COR-L47 (cell line): ENCODE measurements at places on chromosomes 16 and 17.

- DNase-seq, result no peak
Observed at GRCh38 chr17:81049372-81049911, 14.5 kb downstream of the BAIAP2 start.

DNA sequence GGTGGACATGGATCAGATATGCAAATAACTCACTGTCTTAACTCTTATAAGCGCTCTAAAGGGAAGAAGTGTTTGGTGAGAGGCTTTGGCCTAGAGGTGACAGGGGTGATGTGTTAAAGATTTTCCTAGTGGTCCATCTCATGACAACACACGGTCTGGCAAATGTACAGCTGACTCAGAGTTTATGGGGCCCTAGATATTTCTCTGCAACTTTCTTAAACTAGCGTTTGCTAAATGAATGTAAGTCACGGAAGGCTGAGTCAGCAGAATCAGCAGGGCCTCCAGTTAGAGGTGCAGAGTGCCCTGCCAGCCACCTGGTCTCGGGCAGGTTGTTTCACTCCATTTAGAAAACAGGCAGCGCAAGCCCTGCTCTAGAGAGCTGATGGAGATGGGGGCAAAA lies 40.1 kb downstream of the CLEC16A start:
- no peak for DNase-seq

DNA sequence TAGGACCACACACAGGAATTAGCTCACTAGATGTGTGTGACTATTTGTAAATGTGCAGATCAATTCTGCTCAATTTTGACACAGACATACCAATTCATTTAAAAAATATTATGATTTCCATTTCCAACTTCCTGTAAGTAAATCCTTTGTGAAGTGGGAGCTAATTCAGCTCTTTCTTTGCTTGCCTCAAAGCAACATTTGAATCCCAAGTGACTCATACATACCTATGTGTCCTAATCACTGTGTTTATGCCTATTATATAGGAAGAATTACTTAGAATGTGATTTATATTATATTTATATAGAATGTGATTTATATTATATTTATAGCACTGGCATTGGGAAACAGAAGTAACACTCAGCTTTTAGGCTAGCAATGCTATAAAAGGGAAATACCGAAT lies 195.9 kb upstream of the C17orf78 start:
- no peak for DNase-seq

DNA sequence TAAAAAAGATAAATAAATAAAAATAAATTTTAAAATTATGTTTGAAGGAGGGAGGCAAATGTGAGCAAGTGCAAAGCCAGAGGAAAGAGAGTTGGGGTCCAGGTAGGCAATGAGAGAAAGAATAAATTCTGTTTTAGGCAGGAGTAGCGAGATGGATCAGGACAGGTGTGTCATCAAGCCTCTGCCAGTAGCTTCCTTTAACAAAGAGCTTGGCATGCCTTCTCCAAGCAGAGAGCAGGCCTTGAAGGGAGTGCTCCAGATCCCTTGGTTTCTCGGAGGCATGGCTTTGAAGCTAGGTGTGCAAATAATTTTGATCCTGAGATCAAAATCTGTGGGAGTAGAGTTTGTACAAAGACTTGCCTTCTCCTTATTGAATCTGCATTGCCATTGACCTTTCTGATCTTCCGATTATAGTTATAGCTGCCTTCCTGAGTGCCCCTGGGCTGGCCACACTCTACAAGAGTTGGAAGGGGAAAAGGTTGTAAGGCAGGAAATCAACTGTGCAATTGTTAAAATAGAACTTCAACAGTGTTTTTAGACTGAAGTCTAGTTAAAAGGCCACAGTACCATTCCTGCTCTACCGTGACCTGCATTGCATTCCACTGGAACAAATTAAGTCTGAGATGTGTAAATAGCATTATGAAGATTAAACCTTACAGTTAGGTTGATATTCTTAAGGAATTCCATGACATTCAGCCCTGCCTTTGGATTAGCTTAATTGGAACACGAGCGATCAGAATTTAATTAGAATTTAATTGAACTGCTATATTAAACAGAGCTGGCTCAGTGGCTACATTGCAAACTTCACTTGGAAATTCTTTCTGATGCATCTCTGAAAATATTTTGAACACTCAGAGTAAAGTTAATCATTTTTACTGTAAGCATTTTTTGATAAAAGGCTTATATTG lies 33.7 kb downstream of the IQCK start:
- no peak for DNase-seq

- DNase-seq, result no peak
Observed at GRCh38 chr17:38632334-38632733, 26.6 kb upstream of the SRCIN1 start.

- DNase-seq, result no peak
Observed at GRCh38 chr16:80288616-80289015, 252.2 kb upstream of the DYNLRB2 start.

- DNase-seq, result no peak
Observed at GRCh38 chr17:43468691-43469139, 15.1 kb upstream of the DHX8 start.

DNA sequence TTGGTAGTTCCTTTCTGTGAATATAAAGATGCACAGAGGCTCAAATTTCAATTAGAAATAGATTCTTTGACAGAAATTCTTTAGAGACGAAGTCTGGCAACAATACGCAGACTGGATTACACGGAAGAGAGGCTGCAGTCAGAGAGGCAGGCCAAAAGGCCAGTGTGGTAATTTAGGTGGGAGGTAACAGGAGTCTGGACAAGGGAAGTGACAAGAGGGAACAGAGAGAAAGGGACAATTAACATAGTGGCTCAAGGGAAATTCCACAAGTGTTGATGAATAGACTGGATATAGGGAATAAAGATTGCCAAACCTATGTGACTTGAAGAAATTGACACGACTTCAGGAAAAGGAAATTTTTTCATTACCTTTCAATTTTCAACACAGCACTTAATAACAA lies 54.6 kb downstream of the STX8 start:
- DNase-seq, result no peak

GRCh38 chr16:70642633-70643032 lies 3.7 kb upstream of the IL34 start:
- DNase-seq, result no peak

GRCh38 chr16:68377667-68378393 lies 67.0 kb downstream of the PRMT7 start:
- no peak for DNase-seq

DNA sequence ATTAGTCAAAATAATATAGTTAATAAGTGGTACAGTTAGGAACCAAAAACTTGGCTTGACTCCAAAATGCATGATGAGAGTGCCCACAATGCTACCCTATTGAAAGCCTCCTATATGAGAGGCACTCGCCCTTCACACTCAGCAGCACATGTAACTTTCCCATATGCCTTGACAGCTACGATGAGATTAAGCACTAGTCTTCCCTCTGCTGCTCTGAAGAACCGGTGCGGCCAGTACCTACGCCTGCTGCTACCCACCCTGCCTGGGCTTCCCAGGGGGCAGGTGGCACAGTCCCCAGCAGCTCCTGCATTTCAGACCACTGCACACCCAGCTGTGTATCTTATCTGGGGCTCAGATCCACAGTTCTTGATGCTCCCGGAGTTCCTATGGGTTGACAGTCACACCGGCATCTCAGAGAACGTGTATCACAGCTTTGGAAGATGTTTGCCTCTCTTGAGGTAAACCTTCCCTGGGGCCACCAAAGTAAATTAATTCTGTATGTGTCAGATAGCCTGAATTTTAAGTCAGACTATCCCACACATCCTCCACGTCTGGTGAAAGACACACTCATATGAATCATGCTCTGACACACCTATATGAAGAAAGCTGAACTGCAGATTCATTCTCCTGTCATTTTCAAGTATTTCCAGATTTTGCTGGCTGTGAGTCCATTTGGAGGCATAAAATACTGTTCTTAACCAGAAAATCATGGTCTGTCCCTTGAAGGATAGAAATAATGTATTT lies 77.8 kb downstream of the MYH10 start:
- DNase-seq, result no peak

DNA sequence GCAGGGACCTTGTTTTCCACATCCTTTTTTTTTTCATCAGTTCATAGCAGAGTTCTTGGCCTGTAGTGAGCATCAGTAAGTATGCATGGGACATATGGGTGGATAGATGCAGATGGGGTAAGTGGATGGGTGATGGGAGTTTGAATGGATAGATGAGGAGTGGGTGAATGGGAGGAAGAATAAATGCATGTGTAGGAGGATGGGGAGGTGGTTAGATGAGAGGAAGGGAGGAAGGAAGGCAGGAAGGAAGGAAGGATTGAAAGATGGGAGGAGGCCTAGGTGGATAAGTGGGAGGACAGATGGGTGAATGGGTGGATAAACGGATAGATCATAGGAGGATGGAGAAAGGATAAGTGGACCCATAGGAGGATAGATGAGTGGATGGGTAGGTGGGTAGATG lies 3.9 kb upstream of the BEAN1 start:
- DNase-seq, result no peak
